ENCODE measurements at places on chromosomes 1 and 21.
A peak's percentile ranks its signal among the peaks of the same experiment; 100 is the strongest.

- DNase-seq, result peak; percentile 63
Measured at GRCh38 chr1:107277022-107277421, 136.2 kb downstream of the NTNG1 start.

GRCh38 chr21:39385299-39386145, 36.6 kb upstream of the HMGN1 start:
- no peak for DNase-seq

- peak; percentile 87 for DNase-seq
Measured at GRCh38 chr1:184745929-184746638, 8.6 kb downstream of the EDEM3 start.

DNA sequence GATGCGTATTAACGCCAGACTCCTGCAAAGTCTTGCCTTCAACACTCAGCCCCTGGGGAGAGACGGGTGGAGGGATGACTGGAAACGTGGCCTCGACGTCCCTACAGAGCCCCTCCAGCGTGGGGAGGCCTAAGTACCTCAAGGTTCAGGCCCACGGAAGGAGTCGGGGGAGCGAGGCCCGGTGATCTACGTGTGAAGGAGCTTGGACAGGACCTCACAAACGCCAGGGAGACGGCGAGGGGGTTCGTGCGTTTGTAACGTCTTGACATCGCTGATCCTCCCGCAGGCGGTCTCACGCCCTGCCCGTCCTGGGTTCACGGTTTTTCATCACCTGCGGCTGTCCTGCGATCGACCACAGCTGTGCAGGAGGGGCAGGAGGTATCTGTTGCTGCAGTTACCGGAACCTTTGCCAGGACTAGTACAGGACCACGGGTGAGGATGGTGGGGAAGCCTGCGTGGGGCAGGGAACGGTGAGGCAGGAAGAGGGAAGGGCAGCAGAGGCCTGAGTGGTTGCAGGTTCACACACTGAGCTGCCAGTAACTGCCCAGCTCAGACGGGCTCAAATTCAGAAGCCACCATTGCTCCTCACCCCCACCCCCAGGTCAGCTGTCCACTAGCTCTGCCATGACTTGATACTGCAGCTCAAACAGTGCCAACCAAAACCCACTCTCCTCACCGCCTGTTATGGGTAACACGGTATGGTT, 889 bp upstream of the CCNL2 start:
- no peak for DNase-seq

DNA sequence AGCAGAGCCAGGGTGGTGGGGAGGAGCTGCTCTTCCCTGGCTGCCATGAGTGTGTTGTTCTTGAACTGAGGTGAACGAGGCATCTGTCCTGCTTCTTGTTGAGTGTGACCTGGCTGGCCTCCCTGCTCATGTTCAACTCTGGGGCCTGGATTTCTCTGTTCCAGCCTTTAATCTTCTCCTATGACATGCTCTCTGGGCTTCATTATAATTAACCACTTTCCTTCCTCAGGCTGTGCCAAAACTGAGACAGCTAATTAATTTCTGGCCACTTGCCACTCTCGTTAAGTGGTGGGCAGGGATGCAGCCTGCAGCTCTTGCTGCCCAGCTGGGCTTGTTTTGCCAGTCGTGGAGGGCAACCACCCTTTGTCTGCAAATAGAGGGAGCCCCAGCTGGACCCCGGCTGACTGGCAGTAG, 23.3 kb downstream of the OPRD1 start:
- DNase-seq, result peak; percentile 88

GRCh38 chr1:24364975-24365678, 46.0 kb downstream of the GRHL3 start:
- peak; percentile 68 for DNase-seq

- DNase-seq, result no peak
Measured at GRCh38 chr1:238753252-238753651, 633.1 kb upstream of the CHRM3 start.

GRCh38 chr1:223747838-223748335, 35.5 kb downstream of the CAPN2 start:
- DNase-seq, result no peak
